Activated CD4-positive, alpha-beta T cell treated with anti-CD3 and anti-CD28 coated beads for 4 hours (primary cell): ENCODE measurements at places on chromosomes 11 and 22.

DNA sequence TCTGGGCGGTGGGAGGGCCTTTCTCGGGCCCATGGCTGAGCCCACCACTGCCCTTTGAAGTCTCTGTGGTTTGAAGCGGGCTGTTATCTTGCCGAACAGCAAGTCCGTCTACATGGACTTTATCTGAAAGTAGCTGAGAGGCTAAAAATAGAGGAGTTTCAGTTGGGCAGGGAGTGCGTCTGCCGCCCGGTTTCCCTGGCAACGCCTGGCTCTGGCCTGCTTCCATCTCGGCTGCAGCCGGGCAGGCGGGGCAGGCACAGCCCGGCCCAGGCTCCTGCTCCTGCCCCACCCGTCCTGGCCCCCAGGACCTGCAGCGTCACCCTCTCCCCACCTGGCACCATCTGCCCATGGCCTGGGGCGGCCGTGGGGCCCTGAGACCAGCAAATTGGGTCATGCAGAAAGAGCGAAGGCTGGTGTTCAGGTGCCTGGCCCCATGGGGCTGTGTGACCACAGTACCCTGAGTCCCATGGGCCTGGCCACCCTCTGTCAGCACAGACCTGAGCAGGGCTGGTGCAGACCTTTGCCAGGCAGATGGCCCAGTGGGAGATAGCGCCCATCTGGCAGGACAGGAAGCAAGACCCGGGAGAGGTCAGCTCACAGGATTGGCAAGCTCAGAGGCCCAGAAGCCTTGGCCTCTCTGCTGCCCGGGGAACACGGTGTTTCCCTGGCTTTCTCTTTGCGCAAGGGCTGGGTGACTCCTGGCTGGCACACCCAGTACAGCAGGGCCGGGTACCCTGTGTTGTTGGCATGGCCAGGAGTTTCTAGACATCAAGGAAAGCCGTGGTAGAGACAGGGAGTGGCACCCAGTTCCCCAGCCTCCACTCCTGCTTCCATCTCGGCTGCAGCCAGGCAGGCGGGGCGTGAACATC, 79.1 kb upstream of the KCNQ1OT1 start:
- no peak for DNase-seq

DNA sequence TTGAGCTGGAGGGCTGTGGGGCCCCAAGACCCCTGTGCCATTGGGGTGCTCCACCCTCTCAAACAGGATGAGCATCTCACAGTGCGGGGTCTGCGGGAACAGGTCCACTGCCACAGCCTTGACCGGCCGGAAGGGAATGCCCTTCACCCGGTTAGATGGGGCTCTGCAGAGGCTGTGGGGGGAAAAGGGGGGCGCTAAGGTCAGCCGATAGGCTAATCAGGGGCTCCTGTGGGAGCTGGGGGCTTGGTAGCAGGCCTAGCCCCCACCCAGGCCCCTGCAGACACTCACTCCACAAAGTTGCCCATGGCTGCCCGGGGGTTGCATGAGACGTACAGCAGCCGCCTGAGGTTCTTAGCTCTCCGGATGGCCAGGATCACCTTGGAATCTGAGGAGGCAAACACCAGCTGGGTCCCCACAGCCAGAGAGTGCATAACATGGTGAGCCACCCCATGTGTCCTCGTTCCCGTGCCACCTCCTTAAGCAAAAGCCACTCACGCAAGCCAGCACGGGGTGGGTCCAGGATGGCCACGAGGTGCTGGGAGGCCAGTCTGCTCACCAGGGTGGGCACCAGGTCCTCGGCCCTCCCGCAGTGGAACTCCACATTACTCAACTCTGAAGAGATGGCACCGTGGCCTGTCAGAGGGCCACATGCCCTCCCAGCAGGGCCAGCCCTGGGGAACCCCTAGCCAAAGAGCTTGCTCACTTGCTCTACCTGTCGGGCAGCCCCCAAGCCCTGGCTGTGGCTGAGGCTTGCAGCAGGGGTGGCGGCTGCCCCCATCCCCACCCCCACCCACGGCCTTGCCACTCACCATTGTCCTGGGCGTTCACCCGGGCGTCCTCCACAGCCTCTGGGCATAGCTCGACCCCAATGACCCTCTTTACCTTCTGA, 3.0 kb upstream of the RANBP1 start:
- DNase-seq, result no peak

DNA sequence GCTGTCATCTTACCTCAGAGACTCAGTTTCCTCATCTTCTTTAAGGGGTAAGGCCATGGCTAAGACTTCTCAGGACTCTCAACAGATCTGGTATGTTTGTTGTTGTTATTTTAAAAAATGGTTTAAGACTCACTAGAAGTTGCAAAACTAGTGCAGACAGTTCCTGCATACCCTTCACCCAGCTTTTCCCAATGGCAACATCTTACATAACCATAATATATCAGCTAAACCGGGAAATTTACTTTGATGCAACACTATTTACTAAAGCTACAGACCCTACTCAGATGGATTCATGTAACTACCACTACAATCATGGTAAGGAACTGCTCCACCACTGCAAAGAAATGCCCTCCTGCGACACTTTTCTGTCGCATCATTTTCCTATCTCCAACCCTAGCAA, 20.4 kb downstream of the LGR4 start:
- no peak for DNase-seq

GRCh38 chr11:132844956-132845696, 687.2 kb downstream of the OPCML start:
- no peak for DNase-seq

DNA sequence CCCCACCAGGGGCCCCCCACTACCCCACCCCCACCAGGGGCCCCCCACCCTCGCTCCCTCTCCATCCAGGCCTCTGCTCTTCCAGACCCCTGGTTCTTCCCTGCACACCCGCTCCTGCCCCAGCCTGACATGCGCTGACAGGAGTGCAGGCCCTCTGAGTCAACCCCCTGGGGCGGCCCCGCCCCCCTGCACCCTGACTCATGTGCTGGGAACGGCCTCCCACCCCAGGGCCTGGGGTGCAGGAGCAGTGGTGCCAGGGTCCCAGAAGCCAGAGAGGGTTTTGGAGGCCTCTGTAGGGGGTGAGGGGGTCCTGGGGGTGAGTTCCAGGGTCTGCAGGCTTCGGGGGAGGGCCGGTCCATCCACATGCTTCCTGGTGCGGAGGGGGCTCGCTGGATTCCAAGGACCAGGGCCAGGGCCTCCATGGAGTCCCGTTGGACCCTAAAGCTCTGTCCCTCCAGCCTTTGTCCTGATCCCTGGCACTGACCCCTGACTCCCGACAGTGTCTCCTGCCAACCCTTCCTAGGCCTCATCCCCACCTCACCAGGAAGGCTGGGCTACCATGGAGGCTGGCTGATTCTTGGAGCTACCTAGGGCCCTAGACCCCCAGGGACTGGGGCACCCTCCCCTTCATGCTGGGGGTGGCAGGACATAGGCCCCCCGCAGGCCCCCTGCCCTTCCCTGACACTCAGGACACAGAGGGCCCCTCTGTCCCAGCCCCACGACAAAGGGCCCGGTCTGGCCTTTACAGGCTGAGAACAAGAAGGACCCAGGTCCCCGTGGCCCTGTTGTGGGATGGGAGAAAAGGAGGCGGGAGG, 583 bp upstream of the PKP3 start:
- peak; percentile 28 for DNase-seq

GRCh38 chr11:118058311-118059245, 18.3 kb upstream of the TMPRSS4 start:
- no peak for DNase-seq
